ENCODE measurements at places on chromosomes 2 and 18.

GRCh38 chr2:5530011-5530696, 162.0 kb upstream of the SOX11 start:
- no peak for DNase-seq

DNA sequence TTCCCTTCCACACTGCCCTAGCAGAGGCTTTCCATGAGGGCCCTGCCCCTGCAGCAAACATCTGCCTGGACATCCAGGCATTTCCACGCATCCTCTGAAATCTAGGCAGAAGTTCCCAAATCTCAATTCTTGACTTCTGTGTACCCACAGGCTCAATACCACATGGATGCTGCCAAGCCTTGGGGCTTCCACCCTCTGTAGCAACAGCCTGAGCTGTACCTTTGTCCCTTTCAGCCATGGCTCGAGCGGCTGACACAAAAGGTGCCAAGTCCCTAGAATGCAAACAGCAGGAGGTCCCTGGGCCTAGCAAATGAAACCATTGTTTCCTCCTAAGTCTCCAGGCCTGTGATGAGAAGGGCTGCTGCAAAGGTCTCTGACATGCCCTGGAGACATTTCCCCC, 744.5 kb upstream of the LINC00305 start:
- no peak for DNase-seq

DNA sequence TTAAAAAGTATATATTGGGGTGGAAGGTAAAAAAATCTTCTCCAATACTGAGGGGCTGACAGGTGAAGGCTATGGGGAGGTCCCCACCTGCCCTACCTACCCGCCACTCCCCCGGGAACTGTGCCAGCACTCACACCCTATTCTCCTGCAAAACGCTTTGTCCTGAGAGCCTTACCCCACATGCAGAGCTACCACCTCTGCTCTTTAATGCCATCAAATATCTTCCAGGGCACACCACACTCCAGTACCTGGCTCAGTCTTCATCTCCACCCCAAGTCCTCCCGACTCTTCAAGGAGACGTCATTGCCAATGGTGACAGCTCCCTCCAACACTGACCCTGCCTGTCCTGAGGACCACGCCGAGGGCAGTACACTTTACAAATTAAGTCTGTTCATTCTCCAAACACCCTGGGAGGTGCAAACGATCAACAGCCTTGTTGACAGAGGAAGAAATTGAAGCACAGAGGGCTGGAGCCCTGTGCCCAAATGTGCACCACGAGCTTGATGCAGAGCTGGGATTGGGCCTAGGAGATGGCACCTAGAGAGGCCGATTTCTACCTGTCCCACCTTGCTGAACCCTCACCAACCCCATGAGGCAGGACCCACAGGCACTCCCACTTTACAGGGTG, 6.0 kb upstream of the GPR55 start:
- no peak for DNase-seq

DNA sequence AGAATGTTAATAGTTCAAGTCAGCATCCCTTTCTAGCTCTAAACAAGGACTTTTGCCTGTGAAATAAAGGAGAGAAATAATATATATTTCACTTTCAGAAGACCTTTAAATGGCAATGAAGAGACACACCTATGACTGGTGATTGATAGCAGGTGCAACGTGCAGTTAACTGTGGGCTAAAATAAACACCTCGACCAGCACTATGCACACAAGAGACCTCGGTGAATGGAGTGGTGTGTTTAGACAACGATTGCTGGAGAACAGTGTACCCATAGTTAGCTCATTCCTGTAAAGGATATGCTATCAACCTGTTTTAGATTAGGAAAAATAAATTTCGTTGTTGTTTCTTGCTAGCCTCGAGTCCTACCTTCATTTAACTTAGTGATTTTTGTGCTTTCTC, 143.4 kb downstream of the NR4A2 start:
- no peak for DNase-seq

DNA sequence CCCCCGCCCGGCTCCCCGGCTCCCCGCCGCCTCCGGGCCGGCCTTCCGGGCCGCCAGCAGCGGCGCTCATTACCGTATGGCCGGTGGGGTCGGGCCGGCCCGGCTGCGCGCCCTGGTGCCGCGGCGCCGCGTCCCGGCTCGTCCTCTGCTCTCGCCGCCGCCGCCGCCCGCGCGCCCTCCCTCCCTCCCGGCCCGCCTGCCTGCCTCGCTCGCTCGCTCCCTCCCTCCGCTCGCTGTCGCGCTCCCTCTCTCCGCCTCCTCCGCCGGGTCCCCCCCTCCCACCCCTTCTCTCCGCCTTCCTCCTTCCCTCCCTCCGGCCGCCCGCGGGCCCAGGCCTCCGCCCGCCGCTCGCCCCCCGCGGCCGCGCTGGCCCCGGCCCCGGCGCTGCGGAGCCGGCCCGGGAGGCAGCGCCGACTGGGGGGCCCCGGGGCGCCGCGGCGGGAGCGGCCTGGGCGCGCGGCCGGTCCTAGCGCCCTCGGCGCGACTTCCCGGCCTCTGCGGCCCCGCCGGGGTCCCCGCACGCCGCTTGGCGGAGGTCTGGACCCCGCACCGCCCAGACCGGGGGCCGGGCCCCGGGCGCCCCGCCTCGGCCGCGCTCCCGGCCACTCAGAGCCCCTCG, at the start of gene DNMT3A:
Gene DNMT3A (minus strand): TSS at position 173 of the 619 bp plus-strand sequence. CDS start 27,941 bp downstream, outside the sequence.
- DNase-seq = peak; percentile 51

- no peak for DNase-seq
Observed at GRCh38 chr18:74977041-74977440, 231.9 kb downstream of the PTGR3 start.

Measured in stimulated activated CD4-positive, alpha-beta T cell treated with anti-CD3 and anti-CD28 coated beads, Interleukin-2, amount 100 ng/mL, for 48 hours (primary cell).